Caki2 (cell line): ENCODE measurements at places on chromosomes 2 and 18. TPM values are rescaled to one million over a fixed set of nuclear protein-coding genes. Genes with fewer than 3 reads are reported as not detected.

DNA sequence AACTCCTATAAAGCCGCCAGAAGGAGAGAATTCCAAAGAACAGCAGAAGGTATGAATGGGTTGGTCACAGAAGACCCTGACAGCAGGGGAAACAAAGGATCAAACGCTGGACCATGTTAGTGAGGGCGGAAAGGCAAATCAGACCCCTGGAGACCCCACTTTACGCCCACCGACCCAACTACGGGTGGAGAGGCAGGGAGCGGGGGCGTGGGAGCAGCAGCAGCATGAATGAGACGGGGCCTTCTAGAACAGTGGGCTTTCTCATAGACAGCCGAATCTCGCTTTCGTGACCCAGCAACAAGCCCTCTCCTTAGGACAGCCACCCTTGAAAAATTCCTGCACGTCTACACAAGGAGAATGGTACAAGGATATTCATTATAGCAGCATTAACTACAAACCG, 191.0 kb downstream of the HDAC4 start:
- no peak for DNase-seq

DNA sequence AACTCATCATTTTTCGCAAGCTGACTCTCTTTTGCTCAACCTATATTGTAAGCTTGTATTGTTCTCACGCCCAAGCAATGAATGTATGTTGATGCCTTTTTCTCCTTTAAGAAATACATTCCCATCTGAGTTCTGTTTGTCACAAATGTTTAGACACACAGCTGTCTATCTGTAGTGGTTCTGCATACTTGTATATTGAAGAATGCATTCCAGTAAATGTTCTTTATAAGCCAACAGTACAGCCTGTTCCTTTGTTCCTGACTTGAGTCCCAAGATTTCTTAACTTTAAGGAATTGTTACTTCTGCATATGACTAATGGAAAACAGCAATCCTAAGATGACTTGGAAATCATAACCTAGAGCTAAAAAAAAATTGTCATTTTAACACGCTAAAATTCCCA, 849.1 kb upstream of the POU3F3 start:
- no peak for DNase-seq

- no peak for DNase-seq
Measured at GRCh38 chr2:80546766-80547165, 242.2 kb upstream of the LRRTM1 start.

- no peak for DNase-seq
Measured at GRCh38 chr2:98578231-98578630, 30.1 kb downstream of the COA5 start.

DNA sequence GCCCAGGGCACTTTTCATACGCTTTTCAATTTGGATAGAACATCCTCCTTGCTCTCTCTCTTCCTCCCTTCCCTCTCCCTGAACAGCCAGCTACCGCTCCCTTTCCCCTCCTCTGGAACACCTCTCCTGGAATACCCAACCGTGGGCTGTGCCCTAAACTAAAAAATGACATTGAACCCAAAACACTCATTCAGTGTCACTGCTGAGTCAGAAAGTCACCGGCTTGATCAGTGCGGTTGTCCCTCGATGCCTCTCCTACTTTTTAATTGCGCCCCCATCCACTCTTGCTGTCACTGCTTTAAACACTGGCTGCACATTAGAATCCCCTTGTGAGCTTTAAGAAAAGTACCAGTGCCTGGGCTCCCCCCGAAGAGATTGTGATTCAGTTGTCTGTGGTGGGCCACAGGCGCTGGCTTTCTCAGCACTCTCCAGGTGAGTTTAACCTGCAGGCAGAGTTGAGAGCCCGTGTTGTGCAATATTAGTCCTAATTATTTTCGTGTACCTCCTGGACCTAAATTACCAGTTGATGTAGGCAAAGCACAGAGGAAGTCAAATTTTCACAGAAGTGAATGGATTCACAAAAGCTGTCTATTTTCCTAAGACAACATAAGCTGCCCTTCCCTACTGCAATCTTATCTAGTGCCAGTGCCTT, 302.0 kb downstream of the PRKCE start:
- no peak for DNase-seq

Gene ATP8B1
- 3.4 and 4.9 TPM in 2 replicates for total RNA-seq

Gene OSR1
- total RNA-seq, result 2.5 and 2.6 TPM in 2 replicates

Gene CRYGA
- not detected in 2 replicates for total RNA-seq
